ENCODE measurements at places on chromosomes 16 and 17.

DNA sequence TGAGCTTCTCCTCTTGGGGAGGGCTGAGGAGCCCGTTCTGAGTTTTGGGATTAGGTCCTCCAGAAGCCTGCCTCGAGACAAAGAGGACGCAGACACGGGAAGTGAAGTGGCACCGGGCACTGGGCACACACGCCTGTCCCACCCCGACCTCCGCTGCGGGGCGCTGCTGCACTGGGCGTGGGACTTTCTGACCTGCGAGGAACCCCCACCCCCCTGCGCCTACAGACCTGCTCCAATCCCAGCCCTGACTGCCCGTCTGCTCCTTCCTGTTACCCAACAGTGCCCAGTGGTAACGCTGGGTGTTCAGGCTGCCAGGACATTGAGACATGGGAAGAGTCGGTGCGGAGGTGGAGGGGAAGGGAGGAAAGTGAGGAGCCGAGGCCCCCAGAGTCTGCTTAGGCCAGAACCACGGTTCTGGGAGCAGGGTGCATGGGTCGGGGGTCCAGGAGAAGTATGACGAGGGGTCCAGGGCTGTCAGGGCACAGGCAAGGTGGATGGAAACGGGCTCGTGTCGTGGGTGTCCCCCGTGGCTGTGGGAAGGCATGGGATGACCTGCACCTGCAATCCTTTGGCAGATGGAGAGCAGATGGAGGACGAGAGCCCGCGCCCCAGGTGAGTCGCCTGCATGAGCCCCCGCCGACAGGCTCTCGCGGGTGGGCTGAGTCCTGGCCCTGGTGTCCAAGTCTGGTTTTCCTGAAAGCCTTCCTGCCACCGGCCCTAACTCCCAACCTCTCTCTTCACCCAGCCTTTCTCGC, 112.0 kb upstream of the CREBBP start:
- DNase-seq = no peak

DNA sequence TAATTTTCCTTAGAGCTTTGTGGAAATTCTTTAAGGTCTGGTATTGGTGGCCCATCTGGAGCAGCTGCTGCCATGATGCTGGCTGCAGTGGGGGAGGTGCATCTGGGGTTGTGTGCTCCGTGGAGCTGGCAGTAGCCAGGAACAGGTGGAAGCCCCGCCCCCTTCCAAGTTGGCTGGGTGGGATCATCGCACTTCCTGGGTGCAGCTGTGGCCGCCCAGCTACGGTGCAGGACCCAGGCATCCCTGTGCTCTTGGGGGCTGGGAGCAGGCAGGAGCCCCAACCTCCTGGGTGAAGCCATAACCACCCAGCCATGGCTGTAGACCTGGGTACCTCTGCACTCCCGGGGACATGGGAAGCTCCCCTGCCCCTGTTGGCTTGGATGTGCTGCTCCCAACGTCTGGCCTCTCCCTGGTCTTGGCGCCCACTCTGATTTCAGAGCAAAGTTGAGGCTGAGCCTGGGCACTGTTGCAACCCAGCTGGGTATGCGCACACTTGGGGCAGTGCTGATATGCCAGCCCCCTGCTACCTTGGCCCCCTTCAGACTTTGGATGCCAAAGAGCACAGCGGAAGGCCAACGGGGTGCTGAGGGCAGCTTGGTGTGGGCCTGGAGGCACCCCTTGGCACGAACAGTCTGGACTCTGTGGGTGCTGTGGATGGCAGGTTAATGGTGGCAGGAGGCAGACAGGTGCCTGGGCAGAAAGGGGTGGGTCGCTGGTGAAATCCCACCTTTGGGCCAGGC, 145.2 kb downstream of the MYO1D start:
- DNase-seq = no peak

- no peak for DNase-seq
These were observed 27.3 kb downstream of the C17orf75 start for GRCh38 chr17:32314636-32315035.

DNA sequence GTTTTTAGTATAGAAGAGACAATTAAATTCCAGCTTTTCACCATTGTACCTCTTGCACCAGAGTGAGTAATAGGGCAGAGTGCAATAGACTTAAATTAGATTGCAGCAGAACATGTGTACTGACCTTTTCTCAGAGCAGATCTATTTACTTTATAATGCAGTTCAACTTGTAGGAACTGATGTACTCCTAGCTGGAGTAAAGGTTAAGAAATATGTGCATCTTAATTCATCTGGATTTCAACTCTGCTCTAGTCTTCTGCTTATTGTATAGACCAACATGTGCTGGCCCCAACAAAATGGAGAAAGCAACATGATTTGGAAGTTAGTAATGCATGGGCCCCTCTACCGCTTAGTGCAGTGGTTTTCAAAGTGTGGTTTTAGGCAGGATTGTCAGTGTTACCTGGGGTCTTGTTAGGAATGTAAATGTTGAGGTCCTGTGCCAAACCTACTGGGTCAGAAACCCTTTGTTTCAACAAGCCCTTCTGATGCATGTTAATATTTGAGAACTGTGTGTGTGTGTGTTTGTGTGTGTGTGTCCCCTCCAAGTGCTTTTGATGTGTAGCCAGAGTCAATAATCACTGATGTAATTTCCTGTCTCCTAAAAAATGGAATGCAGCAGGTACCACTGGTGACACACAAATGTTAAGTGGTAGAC, 138.6 kb downstream of the TOX3 start:
- DNase-seq = no peak

DNA sequence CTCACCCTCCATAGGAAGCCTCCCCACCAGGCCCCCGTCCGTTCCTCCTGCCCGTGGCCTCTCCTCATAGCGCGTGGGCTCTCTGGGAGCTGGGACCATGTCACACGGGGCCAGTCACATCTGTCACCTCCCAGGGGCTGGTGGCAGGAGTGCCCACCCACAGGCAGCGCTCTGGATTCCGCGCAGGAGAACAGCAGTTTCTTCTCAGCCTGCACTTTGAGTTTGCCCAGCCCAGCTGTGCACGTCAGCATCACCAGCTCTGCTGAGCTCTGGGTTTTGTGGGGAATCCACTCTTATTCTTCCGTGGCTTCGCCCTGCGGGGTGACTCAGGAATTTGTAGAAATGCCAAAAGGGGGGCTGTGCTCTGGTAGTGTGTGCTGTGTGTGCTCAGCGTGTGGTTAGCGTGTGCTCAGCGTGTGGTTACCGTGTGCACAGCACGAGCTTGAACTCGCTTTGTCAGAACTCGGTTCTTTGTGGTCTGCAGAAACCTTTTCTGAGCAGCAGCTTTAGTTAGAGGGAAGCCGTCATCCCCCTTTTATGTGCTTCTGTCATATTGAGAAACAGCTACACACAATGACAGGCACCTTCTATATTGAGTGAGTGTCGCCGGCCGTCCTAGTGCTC, 3.2 kb downstream of the ACSF3 start:
- DNase-seq = no peak

- DNase-seq = no peak
These were observed 303.6 kb downstream of the UTP18 start for GRCh38 chr17:51563961-51564360.

DNA sequence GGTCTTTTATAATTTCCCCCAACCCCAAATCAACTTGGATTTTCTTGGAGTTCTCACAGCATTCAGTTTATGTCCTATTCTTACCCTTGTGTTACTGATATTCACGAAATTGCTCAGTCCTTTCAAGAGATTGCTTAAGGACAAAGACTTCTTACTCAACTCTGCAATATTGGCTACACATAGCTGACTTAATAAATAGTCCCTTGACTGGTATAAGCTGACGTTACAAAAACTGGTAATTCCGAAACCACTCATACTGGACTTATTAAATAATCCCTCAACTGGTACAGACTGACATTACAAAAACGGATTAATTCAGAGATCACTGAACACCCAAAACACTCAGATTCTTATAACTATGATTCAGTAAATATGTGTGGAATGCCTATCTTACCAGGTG, 860 bp downstream of the TIGD7 start:
- DNase-seq = no peak

- DNase-seq = no peak
These were observed 8.8 kb upstream of the KRT31 start for GRCh38 chr17:41406205-41406604.

DNA sequence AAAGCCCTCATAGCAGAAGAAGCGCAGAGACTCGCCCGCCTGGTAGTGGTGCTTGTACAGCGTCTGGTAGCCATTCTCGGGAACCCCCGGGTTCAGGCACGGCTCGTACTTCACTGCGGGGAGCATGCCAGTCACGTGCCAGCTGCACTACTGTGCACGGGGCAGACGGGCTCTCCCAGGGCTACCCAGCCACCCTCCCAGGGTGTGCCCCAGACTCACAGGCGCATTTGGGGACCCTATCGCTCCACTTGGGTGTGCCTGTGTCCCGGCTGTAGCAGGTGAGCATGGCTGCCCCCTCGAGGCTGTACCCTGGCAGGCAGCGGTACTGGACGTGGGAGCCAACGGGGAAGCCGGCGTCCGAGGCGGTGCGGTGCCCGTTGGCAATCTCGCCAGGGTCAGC, 10.3 kb upstream of the CDIPT start:
- no peak for DNase-seq

GRCh38 chr17:13311306-13311705, 290.4 kb downstream of the HS3ST3A1 start:
- no peak for DNase-seq

DNA sequence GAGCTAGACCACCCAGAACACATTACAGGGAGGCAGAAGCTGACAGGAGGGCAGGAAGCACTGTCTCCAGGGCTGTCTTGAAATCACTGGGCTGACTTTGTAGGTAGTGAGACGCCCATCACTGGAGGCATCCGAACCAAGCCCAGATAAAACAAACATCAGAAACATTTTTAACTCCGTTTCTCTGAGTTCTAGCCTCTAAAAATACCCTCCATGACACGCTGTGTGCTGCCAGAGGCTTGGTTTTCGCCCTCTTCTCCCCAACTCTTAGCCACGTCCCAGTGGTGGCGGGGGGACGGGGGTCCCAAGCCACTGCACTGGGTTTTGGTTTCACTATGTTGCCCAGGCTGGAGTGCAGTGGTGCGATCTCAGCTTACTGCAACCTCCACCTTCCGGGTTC, 1.2 kb downstream of the CEP295NL start:
- DNase-seq = no peak

GRCh38 chr16:84508502-84508901, 4.0 kb upstream of the MEAK7 start:
- DNase-seq = no peak

DNA sequence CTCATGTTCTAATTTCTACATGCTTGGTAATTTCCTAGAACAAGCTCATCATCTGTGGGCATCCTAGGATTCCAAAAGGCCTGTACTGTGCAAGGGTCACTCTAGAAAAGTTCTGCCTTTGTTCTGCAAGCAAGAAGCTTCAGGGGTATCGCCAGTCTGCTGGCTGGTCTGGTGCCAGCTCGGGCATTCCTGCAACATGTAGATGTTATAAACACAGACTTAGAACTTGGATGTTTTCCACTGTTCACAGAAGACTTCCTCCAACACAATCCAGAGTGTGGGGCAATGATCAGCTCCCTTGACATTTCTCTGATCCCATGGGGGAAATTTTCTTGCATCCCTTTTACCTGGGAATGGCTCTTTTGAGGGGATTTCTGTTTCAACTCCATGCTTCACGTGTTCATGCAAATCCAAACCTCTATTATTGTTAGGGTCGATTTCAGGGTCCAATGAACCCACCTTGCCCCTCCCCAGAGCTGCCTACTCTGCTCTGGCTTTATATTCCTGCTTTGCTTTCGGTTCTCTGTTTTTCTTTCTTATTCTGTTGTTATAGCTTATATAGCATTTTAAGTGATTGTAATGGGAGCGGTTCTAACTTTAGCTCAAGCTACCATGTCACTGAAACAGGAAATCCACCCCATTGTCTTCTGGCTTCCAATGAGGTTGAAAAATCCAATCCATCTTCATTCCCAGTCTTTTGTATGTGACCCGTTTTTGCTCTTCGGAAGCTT, 25.3 kb downstream of the UBE2O start:
- DNase-seq = no peak

DNA sequence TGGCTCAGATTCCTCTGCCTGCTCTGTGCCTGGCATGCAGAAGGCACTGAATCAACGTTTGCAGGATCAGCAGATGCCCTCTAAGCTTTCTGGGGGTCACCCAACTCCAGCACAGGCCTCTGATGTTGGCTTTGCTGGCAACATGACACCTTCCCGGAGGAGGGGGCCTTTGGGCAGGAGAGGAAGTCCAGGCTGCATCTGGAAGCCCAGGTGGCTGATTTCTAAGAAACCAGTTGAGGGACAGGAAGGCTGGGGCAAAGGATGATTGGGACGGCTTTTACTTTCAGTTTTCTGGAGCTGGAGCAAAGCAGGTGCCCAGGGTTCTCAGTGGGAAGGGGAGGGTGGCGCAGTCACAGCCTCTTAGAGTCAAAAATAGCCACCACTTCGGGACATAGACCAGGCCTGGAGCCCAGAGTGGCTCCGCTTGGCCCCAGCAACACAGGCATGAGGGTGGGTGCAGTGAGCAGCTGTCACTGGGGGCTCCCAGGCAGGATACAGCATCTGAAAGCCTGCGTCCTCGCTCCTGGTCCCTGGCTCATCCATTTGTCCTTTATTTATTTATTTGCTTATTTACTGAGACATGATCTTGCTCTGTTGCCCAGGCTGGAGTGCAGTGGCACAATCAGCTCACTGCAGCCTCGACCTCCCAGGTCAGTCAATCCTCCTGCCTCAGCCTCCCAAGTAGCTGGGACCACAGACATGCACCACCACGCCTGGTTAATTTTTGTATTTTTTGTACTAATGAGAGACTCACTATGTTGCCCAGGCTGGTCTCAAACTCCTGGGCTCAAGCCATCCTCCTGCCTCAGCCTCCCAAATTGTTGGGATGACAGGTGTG, 15.1 kb downstream of the SOCS1 start:
- no peak for DNase-seq

DNA sequence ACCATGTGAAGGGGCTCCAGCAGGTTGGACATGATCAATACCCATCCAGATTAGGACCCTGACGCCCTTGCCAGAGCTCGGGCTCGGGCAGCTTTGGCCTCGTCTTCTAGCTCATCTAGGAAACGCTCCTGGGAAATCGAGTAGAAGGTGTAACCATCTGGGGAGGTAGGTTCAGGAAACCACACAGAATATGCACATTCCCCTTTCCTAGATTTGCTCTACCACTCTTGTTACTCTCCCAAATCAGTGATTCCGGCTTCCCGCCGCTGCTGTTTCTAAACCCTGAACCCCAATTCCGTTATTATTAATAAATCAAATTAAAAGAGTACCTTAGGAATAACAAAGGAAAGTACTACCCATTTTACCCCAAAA, 507 bp downstream of the COA3 start:
- no peak for DNase-seq

DNA sequence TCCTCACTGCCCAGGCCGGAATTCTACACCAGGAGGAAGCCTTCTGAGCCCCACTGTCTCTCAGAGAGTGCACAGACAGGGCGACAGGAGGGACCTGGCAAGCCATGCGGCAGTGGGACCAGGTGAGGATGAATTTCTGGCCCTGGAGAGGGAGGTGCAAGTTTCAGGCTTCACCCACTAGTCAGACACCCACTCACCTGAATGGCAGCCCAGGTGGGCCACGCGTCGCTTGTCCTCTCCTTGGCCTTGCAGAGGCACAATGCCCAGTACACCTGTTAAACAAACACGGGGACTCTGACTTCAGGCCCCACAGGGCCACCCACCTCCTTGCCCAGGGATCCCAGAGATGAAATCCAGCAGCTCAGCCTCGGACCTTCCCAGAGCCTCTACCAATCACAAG, 4.2 kb downstream of the CORO7 start:
- no peak for DNase-seq
